ENCODE measurements at places on chromosomes 6 and 20. TPM values are rescaled to one million over a fixed set of nuclear protein-coding genes. Genes with fewer than 3 reads are reported as not detected.

The OSBPL2 gene
- 19.9 TPM for polyA plus RNA-seq

The ARMH2 gene
- polyA plus RNA-seq = not detected

- DNase-seq = no peak
Observed at GRCh38 chr6:148317739-148318138, 24.9 kb upstream of the SASH1 start.

- DNase-seq = peak; percentile 85
Observed at GRCh38 chr6:107152638-107153430, 37.5 kb upstream of the BEND3 start.

DNA sequence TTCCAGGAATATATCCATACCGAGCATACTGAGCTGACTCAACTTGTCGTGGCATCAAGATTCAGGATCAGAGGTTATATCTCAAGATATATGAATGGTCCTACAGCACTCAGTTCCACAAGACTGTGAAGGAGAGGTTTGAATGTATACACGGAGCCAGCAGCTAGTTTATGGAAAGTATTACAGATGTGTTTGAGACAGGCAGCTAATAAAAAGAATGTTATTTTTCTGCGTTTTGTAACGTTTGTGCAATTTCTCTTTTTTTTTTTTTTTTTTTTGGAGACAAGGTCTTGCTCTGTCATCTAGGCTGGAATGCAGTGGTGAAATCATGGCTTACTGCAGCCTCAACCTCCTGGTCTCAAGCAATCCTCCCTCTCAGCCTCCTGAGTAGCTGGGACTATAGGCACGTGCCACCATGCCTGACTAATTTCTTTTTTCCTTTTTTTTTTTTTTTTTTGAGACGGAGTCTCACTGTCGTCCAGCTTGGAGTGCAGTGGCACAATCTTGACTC is 3.4 kb upstream of the FAM110A start:
- no peak for DNase-seq

DNA sequence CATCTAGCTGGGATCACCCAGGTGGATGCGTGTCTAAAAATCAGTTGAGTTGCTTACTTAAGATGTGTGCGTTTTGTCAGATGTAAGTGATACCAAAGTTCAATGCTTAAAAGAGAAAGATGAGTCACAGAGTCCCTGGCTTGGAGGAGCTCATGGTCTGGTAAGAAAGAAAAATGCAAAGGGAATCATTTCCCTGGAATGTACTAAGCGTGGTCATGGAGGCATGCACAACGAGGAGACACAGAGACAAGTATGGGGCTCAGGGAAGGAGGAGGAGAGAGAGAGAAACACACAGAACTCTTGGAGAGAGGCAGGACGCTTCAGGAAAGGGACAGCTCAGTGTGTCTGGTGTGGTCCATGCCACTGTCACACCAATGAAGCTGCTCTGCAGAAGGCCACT is 186.9 kb upstream of the GMDS start:
- no peak for DNase-seq

All from small intestine (tissue), 16 donors.